DMS79 (cell line): ENCODE measurements at places on chromosomes 7 and 10.

DNA sequence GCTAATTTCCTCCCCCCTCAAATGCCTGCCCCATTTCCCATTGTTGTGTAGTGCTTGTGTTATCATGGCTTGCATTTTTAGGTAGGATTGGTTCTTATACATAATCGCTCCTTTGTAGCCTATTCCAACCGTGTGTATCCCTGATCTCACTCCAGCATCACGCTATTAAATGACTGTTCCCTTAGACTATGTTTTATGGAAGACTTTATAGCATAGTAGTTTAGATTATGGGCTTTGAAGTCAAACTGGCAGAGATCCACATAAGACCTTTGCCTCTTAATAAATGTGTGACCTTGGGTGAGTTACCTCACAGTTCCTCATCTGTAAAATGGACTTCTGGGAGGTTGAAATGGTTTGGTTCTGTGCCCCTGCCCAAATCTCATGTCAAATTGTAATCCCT is 5.4 kb upstream of the RABGEF1 start:
- DNase-seq, result no peak

DNA sequence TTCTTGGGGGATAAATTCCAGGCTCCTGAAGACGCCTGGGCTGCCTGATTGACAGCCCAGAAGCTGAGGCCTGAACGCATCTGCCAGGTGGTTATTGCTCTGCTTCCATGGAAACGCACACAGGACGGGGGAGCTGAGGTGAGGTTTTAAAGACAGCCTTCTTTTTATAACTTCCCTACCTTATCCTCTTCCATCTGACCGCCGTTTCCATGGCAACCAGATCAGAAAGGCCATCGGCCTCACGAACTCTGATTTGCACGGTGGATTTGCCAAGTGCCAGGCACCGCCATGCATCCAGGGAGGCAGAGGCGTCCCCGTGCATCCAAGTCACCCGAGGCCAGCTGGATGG is 260.9 kb downstream of the ADARB2 start:
- DNase-seq, result no peak

- DNase-seq, result no peak
These were observed 161.6 kb downstream of the PKD1L1 start for GRCh38 chr7:47786557-47787248.

DNA sequence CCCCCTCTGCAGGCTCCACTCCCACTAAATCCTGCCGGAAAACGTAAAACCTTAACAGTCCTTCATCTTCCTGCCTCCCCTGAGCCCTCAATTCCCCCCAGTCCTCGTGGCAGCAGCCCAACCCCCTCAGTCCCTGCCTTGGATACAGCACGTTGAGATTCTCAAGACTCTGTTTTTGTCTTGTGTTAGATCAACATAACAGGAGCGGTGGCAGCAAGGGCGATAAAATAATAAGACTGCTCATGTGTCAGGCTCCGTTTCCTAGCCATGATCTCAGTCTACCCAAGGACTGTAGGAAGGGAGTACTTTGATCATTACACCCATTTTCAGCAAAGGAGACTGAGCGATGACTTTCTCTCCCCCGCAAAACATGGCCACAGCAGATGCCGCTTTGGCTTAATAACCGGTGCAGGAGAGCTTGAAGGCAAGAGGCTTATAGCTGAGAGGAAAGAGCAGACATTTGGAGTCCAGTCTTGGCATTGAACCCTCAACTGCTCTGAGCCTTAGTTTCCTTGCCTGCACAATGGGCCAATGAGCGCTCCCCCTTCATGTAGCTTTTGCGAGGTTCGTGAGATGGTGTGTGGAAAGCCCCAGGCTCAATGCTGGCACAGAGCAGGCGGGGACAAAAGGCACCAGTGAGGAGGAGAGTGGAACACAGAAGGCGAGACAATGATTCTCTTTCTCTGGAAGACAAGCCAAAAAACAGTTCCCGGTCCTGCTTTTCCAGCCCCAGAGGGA is 42.1 kb upstream of the PCBD1 start:
- DNase-seq, result no peak

GRCh38 chr10:127048630-127049029 is 143.4 kb downstream of the DOCK1 start:
- no peak for DNase-seq

DNA sequence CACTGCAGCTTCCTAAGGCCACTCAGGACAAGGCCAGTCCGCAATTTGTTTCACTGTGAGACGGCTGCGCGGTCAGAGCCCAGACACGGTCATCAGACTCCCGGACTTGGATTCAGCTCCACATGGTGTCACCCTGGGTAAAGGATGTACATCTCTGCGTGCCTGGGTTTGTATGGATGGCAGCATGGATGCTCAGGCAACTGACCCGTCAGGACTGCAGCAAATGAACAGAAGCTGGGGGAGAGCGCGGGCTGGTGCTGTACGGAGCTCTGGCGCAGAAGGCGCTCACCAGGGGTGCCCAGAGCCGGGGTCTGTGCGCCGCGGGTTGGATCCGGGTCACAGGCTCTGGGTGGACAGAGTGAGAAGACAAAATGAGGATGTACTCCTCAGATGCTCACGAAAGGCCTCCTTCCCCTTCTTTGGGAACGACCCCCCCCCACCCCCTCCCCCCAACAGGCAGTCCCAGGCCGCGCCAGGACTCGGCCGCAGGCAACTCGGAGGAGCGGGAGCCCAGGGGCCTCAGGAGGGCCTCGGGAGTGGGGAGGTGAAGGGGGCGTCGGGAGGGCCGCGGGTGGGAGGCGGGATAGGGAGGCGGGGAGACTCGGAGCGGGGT is 92.4 kb downstream of the CXCL12 start:
- no peak for DNase-seq

DNA sequence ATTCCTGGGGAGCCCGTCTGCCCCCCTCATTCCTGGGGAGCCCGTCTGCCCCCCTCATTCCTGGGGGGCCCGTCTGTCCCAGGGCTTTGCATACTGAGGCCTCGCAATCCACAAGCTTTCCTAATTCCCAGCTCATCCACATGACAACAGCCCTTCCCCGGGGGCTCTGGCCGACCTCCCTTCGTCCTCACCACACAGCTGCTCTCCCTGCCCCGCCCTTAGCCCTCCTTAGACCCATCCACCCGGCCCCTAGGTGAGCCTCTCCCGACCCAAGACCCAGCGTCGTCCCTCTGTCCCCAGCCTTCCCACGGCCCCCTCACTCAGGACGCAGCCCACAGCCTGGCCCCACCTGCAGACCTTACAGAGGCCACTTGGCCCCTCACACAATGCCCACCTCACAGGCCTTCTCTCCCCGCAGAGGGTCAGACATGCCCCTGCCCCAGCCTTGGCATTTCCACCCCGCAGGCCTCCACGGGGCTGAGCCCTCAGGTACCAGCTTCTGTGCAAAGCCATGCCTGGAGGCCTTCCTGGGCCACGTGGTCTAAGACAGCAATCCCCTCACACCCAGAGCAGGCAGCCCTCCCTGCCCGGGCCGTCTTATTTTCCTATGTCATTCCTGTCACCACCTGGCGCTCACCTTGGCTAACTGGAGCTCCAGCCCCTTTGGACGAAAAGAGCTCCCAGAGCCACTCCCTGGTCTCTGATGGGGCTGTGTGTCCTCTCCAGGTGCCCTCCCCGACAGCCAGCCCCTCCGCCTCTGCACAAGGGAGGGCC is 3.5 kb upstream of the FAM20C start:
- no peak for DNase-seq

DNA sequence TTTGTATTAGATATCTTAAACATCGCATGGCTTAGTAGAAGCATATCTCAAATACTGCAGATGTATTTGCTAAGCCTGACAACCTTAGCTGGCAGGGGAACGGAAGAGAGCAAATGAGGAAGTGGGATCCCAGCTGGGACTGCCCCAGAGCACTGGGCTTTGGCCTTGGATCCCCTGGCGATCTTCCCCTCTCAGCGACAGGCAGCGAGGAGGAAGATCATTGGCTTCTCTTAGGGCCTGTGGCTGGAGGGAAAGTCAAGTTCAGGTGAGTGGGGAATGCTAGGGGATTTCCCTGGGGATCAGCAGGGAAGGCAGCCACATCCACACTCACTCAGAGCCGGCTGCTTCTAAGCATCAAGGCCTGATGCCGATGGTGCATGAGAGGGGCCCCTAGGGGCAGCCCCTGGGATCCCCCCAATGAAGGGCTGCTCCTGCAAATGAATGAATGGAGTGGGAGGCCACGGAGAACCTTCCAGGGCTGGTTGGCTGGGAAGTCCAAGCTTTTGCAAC is 42.0 kb downstream of the LYZL2 start:
- DNase-seq, result no peak

- no peak for DNase-seq
These were observed 52.3 kb upstream of the ZNF33B start for GRCh38 chr10:42690449-42691360.

- DNase-seq, result no peak
These were observed 126.5 kb upstream of the UNC5B start for GRCh38 chr10:71085689-71086438.

DNA sequence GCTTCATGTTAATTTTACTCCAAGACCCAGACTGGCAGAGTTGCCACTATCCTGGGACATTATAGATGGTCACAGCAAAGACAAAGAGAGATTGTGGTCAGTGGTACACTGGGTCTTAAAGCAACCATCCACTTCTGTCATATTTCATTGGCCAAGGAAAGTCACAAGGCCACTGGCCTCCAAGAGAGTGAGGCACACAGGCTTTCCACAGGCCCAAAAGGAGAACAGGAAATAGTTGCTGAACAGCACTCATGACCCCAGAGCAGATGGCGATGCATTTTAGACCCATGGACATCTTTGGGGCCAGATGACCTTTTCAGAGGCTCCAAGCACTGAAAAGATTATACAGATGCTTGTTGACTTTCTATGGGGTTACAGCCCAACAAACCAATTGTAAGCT is 97.4 kb downstream of the ARID5B start:
- DNase-seq, result no peak

- DNase-seq, result no peak
These were observed 277.5 kb downstream of the CSTF2T start for GRCh38 chr10:51421853-51422252.

DNA sequence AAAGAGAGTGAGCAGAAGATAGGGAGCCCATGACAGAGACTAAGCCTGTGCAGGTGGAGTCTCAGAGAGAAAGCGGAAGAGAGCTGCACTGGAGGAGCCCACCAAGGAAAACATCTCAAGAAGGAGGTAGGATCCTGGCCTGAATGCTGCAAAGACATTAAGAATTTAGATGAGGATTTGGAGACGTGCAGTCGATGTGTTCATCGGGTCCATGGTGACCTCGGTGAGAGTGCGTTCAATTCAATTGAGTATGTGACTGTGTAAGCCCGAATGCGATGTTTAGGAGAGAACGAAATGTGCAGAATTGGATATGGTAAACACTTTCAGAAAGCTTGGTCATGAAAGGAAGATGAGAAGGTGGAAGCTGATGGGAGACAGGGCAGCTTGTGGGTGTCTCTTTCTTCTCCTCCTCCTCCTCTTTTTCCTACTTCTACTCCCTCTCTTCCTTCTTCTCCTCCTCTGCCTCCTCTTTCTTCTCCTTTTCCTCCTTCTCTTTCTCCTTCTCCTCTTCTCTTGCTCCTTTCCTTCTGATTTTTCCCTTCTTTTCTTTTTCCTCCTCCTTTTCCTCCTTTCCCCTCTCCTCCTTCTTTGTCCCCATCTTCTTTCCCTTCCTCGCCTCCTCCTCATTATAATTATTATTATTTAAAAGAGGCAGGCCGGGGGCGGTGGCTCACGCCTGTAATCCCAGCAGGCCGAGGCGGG is 276.0 kb downstream of the RPS24 start:
- DNase-seq, result no peak

DNA sequence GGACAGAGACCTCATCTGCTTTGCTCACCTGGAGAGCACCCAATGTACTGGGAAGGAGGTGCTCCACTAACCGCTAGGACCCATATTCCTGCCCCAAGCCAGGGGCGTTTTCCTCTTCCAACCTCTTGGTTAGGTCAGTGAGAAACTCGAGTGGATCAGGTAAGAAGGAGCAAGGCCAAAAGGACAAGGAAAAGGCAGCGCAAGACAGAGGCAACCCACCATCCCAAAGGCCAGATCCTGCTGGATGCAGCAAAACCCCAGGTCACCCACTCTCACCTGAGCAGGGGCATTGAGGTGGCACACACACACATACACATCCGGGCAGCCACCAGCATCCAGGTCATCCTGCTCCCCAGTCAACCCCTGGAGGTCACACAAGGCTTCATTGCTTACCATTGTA is 105.1 kb downstream of the GRID1 start:
- no peak for DNase-seq
